ENCODE measurements at places on chromosomes 6 and 20.

DNA sequence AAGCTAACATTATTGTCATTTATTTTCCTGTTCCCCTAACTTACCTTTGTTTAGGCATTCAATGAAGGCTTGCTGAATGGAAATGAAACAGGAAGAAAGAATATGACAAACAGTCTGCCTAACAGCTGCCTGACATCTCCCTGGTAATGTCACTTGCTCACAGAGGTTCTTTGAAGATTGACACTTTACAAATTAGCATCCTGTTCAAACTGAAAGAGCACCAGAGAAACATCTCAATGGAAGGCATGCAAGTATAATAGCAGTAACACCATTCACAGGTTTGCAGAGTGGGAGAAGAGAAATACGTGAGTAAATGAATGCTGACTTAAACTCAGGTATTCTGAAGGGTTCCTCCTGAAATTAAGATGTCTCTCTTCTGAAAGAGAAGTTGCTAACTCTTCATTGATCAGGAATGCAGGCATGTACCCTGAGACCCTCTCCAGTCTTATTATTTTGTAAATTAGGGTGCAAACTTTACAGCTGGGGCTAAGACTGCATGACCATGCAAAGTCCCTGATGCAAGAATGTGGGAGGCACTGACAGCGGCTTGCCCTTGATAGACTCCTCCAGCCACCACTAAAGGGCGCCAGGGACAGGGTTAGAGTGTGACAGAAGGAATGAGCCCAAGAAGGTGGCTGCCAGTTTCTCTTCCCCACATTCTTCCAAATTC, 1.3 kb upstream of the SMLR1 start:
- DNase-seq, result no peak

DNA sequence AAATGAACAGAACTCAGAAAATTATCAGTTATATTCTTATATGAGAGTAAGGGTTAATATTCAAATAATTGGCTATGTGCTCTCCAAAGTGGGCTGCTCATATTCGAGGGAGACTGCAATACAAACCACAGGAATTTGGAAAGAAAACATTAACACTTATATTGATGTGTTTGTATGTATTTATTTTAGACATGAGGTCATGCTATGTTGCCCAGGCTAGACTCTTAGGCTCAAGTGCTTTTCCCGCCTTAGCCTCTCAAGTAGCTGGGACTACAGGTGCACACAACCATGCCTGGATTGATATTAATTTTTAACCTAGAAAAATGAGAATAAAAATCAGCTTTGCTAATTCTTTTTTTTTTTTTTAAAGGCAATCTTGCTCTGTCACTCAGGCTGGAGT, 35.0 kb downstream of the BTBD9 start:
- no peak for DNase-seq

- no peak for DNase-seq
Measured at GRCh38 chr20:38267901-38268514, 7.5 kb upstream of the KIAA1755 start.

- DNase-seq, result no peak
Measured at GRCh38 chr6:5211492-5211891, 49.3 kb downstream of the LYRM4 start.

- no peak for DNase-seq
Measured at GRCh38 chr6:81727876-81728517, 24.5 kb downstream of the TENT5A start.

DNA sequence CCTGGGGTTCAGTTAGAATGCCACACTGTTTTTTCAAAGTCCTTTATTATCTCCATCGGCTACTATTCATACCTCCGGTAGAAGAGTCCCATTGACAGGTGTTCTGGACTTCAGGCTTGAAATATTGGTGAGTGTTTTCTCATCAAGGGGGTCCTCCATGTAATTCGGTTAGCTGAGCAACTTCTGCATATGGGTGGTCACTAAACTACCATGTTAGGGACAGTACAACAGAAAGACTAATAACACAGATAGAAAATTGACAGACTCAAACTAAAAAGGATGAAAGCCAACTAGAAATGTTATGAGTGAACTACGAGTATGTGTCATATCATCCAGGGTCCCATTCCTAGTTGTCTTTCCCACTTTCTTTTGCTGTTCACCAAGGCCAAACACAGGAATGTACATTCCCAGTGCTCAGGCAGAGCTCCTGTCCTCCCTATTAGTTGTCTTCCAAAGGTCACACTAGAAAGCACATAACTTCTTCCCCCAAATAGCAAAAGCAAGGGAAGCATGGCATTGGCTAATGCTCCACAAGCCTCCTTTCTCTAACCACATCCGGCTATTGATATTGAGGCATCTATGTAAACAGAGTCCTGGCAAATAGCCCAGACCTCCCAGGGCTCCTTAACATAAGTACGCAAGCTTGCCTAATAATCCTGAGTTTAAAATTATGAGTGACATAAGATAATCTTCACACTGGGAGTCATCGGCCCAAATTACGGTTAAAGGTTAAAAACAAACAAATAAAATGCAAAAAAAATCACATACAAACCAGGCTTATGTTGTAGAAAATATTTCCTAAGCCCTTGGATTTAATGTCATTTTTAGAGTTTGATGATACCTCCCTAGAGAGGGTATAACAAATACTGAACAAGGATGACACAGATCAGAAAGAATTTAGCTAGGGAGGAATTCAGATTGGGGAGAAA, 13.2 kb downstream of the CCN2 start:
- peak; percentile 80 for DNase-seq

DNA sequence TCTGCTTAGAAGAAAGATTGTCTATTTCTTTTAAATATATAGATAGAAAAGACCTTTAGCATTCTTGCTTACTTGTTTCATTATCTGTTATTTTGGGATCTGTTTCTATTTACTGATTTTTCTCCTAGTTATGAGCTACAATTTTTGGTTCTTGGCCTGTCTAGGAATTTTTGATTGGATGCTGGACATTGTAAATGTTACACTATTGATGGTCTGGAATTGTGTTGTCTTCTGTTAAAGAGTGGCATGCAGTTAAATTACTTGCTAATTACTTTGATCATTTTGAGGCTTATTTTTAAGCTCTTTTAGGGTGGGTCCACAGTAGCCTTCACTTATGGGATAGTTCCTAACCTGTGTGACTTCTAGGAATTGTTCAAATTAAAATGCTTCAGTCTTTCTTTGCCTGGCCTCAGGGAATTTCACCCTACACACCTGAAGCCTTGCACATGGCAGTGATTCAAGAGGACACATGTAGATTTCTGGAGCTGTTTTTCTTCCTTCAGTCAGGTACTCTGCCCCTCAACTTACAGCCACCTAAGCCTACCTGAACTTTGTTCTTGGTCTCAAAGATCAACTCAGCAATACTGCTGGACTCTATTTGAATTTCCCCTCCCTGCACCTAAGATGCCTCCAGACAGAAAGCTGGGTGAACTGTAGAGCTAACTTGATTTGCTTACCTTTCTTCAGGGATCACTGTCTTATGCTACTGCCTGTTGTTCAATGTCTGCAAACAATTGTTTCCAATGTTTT, 66.2 kb upstream of the NNAT start:
- DNase-seq, result no peak

GRCh38 chr20:60233018-60233630, 274.9 kb downstream of the CDH26 start:
- no peak for DNase-seq
